Activated effector memory CD4-positive, alpha-beta T cell treated with Interleukin-2 at 50 U/mL for 16 hours (primary cell): ENCODE measurements at places on chromosomes 5 and 9.

DNA sequence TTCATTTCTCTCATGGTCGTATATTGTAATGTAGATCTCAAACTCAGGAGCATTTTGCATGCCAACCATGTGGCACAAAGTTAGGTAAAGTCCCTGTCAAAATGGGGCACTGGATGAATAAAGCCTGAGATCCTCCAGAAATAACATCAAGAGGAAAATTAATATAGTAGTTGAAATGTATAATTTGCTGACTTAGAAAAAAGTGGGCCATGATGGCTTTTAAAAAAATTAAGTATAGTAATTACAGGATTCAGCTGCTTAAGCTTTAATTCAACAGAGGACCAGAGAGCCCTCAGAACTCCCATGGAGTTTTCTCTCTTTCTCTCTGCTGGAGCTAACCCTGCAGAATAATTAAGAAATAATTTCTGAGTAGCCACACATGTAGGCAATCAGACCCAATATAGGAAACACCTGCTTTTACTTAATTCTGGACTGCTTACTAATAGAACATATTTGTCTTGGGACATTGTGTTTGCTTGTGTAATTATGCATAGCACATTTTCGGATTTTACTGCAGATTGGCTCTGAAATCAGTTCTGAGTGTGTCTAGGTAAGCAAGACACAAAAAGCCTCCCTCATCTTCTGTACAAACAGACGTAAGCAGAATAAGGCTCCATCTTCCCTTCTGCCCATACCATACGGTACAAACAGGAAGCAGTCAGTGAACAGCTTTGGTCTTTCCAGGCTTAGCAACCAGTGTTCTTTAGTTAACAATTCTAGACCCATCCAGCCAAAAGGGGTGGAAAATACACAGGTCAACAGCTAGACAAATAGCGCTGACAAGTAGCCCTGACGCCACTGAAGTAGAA is 26.5 kb upstream of the PCSK1 start:
- no peak for DNase-seq

DNA sequence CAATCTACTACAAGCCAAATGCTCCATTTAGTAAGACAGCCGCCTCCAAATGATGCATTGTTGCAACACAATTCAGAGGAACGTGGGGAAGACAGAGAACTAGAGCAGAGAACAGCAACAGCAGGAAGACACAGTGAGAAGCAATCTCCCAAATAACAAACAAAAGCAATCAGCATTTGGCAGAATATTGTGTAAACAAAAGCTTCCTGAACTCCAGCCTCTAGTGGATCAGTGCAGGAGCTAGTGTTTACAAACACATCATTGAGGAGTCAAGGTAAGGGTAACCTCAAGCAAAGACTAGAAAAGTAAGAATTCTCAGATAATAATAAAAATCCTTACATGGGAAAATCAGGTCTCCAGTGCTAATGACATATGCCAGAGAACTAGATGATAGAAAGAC is 20.6 kb downstream of the FST start:
- no peak for DNase-seq

DNA sequence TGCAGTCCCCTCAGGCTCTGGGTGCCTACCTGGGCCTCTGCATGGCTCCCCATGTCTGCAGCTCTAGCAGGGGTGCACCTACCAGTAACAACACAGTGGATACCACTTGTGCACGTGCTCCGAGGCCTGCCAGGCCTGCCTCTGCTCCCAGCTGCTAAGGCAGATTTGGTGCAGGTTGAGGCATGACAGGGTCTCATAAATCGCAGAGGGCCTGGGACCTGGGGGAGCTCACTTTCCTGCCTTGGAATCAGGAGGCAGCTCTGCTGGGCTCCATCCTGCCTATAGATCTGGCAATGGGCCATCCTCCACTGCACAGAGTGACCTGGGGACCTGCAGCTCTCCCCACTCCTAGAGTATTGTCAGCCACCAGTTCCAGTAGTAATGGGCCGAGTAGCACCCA is 121.9 kb upstream of the CXCL14 start:
- no peak for DNase-seq

DNA sequence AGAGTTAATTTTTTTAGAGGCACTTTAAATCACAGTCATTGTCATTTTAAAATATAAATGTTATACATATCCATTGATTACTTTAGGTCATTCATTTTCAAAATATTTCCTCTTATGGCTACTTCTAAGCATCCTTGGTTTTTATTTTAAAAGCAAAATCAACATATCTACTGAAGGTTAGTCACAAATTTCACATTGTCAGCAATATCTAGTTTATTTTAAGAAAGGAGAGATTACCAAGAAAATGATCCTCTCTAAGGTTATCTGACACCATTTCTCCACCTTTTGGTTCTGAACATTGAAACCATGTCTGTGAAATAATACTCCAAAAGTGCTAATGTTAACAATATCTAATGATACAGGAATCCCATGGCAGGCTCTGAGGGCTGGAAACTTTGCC is 24.5 kb downstream of the SEMA6A start:
- DNase-seq: no peak

GRCh38 chr5:73267766-73268435 is 94.9 kb downstream of the TMEM174 start:
- DNase-seq: no peak

DNA sequence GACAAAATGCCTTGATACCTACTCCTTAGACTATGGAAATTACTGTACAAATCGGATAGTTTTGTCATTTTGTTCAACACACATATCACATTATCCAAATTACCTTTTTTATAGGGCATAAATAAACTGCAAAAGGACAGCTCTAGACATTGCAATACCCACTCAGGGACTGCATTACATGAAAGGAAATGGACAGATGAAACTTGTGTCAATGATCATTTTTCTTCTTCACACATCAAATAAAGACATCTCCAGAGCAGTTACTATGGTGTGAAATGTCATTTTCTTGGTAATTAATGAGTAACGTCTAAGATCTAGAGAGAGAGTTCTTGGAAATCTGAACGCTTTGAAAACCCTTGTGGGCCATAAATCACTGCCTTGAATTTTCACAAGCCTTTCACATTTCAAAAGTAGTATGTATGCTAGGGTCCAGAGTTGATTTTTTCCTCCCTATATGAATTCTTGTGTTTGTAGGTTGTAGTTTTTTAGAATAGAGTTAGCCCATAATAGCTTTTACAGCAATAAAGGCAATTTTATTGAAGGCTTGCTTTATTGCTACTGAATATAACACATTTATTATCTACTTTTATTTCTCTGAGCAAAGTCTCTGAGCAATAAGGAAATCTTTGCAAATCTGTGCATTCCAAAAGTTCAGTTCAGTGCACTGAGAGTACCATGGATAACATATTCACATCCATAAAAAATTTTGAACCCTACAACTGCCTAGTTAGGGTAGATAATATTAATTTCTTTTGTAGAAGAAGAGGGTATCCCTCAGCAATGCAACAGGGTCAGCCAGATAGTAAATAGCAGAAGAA is 358.0 kb upstream of the PCSK5 start:
- no peak for DNase-seq

DNA sequence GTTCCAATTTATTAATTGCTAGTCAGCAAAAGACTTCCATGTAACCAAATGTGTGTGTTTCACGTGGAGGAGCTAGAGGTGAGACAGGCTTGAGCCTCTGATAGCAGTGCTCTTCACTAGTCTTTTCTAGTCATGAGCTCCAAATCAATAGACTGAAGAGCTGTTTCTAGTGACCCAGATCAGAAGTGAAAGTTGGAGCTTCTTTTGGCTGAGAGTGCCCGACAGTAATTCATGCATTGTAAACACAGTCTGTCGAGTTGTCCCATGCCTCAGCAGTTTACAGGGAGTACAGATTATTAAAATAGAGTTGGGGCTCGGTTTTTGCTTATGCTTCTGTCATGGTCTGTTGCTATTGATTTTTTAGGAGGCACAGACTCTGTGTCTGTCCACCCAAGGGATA is 793.1 kb downstream of the DTWD2 start:
- DNase-seq: no peak

DNA sequence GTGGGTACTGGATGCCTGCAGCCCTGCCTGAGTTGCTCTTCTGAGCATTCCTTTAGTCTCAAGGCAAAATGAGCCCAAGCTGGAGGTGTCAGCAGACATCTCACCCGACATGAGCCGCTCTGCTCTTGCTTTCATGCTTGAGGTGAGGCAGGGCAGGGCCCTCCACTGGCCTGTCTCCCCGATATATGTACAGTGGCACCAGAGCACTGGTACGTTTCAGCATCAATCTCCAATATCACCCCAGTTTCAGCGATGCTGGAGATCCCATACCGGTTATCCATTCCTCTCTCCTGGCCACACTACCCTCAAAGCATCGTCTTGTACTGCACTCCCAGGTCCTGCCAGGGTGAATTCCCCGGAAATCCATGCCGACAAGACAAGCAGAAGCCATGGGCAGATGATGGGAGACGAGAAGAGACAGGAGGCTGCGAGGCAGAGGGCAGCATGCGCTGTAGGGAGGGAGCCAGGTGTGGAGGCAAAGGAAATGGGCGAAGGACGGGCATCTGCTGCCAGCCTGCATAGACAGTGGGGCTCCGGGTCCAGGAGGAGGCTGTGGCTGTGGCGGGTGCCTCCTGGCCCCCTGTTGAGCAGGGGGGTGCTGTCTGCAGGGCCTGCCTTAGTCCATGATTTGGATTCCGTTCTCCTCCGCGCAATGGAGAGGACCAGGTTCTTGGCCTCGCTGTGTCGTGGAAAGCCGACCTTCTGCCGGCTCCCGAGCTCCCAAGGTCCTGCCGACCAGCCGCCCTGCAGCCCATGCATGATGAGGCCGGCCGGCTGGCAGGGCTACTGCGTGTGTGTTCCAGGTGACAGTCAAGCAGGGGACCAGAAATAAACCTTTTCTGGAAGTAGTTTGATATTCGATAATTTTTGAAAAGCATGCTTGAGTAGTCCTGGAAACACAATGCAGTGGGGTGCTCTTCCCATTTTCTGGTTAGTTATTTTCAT is 152.2 kb upstream of the IRX2 start:
- DNase-seq: no peak

GRCh38 chr9:111910428-111910827 is 13.8 kb downstream of the UGCG start:
- no peak for DNase-seq

DNA sequence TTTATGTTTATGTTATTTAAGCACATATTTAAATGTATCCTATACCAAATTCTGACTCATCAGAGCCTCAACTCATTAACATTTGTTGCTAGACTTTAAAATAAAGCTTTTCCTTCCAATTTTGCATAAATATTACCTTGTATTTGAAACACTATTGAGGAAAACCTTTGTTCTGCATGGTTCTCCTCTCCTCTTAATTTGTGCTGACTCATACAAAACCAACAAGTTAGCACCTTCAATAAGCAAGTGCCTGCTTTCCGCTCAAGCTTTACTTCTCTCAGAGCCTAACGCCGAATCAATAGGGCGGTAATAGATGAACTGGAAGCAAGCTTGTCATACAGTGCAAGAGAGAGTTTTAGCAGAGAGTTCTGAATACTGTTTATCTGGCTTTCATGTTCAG is 7.9 kb downstream of the AMACR start:
- no peak for DNase-seq

GRCh38 chr5:149422366-149423048 is 43.4 kb upstream of the IL17B start:
- no peak for DNase-seq

DNA sequence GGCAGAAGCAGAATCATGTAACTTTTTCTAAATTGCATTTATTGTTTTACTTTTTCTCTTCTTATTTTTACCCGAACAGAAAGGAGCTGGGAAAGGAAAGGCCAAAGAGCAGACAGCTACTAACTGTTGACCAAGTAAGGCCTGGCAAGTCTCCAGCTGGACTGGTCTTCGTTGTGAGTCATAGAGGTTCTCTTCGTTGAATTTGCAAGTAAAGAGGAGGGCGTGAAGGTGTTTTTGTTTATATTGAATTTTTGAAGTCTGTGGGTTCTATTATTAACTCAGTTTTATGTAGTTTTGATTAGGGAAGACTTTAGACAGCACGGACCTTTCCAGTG is 416.5 kb upstream of the CCNH start:
- no peak for DNase-seq
